ENCODE measurements at places on chromosomes 2 and 18.

- DNase-seq = no peak
Observed at GRCh38 chr2:224591220-224591619, 6.1 kb upstream of the CUL3 start.

- no peak for DNase-seq
Observed at GRCh38 chr2:45267062-45267792, 258.0 kb upstream of the SIX2 start.

DNA sequence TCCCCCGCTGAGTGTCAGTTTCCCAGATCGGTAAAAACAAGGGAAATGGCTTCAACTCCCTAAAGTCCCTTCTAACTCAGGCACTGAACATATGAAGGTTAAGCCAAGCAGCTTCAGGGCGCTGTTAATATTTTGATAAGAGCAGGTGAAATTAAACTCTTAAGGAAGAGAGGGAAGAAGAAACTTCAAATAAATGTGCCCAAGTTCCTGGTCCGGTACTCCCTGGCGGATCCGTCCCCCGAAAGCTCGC, 564 bp downstream of the TRABD2A start:
- DNase-seq = no peak

GRCh38 chr18:6044319-6044718, 149.0 kb upstream of the TMEM200C start:
- no peak for DNase-seq

DNA sequence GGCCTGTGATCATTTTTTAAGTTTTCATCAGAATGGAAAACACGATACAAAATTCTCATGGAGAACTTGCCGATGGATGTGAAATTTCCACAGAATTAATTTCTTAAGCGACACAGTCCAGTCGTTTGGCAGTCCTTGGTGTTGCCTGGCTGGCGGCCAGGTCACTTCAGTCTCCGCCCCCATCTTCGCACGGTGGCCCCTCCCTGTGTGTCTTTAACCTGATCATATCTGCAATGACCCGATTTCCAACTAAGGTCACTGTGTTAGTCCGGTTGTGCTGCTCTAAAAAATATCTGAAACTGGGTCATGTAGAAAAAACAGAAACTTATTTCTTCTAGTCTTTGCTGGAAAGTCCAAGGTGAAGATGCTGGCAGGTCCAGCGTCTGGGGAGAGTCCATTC, 44.5 kb upstream of the COPS8 start:
- no peak for DNase-seq

- no peak for DNase-seq
Observed at GRCh38 chr18:3306391-3306790, 44.5 kb downstream of the MYL12B start.

DNA sequence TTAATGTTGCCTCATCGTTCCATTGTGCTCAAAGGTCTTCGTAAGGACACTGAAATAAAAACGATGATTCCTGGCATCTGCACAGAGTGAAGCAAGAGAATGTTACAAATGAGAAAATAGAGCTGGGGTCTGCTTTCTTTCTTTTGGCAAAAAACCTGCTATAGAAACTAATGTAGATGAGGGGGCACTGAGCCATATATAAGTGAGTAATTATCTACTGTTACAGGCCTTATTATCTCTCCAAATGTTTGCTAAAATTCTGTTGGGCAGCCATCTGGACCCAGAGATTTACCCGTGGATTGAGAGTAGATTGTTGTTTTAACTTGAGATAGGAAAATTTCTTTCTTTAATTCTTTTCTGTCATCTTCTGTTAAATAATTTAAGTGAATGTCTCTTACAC, 472.5 kb upstream of the PIK3C3 start:
- DNase-seq = no peak

DNA sequence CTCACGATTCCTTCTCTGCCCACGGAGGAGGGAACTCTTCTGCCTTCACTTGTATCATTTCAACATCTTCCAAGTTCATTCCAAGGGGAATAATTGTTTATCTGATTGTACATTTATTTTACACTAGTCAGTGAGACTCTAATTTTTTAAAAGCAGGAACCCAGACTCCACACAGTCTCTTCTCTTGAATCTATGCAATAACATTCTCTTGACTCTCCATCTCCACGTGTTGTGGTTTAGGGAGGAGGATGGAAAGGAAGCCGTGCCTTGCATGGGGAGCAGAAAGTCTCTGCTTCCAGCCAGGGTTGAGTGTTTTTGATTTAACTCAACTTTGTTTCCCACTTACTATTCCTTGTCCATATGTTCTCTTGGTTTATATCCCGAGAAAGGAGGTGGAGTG, 131.1 kb upstream of the RIOK3 start:
- no peak for DNase-seq

DNA sequence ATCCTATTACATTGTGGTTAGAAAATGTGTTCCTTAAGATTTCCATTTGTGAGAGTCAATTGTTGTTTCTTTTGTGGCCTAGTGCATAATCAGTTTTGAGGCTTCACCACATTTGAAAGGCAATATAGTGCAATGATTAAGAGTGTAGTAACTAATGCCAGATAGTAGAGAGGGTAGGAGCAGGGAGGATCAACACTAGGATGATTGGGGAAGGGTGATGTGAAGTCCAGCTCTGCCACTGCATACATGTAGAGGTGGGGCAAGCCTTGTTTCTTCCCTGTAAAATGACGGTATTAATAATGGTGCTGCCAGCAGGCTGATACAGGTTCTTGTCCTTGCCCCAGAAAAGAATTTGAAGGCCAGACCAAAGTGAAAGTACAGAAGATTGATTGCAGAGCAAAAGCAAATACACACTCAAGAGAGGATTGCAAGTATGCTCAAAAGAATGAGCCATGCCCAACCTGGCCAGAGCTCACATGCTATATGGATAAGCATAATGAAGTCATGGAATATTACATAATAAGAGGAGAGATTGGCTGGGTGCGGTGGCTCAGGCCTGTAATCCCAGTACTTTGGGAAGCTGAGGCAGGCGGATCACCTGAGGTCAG, 8.0 kb downstream of the SP100 start:
- DNase-seq = no peak

DNA sequence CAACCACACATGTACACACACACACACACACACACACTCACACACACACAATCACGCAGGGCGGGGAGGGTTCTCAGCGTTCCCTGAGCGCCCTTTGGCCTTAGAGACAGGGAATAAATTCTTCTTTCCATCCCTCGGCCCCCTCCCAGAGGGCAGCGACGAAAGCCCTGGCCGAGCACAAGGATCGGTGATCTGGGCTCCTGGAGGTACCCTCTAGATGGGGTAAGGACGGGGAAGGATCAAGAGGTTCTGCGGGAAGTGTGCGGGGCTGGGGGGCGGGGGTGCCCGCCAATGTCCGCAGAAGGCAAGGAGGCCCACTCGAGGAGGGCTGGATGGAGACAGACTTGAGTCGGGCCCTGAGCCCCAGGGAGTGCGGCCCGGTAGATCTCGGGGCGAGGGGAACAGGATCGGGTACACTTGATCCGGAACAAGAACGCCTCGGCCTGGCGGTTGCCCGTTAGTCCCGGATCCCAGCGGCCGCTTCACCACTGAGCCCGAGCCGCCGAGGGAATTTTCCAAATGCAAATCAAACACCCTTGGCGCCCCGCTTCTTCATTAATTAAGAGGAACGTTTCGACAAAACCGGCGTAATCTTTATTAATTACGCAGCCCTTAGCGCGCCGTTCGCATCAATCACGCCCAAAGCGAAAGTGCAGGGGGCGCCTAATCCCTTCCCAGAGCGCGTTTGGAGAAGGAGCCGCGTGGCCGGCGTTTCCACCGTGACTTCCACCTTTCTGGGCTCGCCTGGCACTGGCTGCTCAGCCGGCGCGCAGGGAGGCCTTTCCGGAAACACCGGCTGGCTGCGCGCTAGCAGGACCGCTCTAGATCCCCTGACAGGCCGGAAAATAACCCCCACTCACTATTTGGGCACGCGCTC, 7.0 kb upstream of the PAX3 start:
- DNase-seq = no peak

- DNase-seq = no peak
Observed at GRCh38 chr2:110124939-110125691, 9.5 kb upstream of the MALL start.

DNA sequence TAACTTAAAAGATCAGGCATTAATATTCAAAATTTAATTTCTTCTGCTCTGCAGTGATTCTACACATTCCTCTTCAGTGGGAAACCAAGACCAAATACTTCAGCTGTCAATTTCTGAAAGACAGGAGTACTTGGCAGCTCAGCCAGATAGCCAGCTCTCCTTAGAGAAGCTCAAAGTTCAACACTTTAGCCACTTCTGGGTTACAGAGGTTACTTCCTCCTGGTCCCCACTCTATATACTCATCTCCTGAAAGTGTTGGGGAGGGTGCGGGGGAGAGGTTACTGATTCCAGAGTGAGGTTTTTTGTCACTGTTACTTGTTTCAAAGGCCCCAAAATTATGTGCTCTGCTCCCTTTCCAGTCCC, 4.1 kb downstream of the CYTIP start:
- DNase-seq = peak; percentile 60

- DNase-seq = no peak
Observed at GRCh38 chr2:191521608-191522208, 156.2 kb upstream of the NABP1 start.

- no peak for DNase-seq
Observed at GRCh38 chr2:12168791-12169388, 422.5 kb downstream of the LPIN1 start.

DNA sequence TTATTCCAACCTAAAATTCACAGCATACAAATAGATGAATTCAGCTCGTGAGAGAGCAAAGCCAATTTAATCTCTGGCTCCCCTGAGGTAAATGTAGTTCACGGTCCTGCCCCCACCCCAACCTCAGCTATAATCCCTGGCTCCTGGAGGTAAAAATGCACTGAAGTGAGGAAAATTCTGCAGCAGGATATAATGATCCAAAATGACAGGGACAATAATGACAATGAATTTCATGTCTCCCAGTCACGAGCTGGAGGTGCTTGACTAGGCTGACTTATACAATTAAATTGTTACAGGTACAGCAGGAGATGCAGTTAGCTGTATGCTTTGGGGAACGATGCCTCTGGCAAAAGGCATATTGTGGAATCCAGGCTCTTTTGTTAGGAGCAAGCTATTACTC, 82.0 kb downstream of the GPD2 start:
- no peak for DNase-seq

- no peak for DNase-seq
Observed at GRCh38 chr2:99743146-99743545, 253.3 kb upstream of the REV1 start.

- DNase-seq = no peak
Observed at GRCh38 chr2:104638859-104639202, 215.1 kb upstream of the POU3F3 start.

DNA sequence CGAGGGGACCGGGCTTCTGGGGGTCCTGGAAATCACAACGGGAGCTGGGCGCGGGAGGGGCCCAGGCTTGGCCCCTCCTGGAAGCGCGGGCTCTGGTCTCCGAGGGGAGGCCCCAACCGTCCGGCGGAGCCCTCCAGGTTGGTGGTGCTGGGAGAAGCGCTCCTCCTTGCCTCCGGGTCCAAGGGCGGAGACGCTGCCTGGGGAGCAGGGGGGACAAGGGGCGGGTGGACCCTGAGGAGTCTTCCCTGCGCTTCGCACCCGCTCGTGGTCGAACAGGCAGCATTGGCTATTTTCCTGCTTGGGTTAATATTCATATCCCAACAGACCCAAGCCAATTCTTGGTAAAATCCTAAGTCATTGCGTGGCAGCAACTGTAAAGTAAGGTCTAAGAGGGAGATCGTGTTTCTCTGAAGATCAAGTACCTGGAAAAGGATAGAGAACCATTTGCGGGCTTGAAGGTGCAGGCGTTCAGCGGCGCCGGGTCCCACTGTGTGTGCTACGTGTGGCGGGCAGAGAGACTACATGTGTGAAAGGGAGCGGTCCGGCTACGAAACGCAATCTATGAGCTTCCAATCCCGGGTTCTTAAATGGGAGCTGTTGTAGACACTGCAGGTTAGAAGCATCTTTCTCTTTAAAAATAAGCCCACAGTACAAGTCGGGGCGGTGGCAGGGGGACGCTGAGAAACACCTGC, 805 bp downstream of the CIDEA start:
- no peak for DNase-seq

- no peak for DNase-seq
Observed at GRCh38 chr2:83595926-83596325, 863.2 kb downstream of the SUCLG1 start.
